Caudate nucleus (tissue), 63 donors: ENCODE measurements at places on chromosomes 5 and 9.

DNA sequence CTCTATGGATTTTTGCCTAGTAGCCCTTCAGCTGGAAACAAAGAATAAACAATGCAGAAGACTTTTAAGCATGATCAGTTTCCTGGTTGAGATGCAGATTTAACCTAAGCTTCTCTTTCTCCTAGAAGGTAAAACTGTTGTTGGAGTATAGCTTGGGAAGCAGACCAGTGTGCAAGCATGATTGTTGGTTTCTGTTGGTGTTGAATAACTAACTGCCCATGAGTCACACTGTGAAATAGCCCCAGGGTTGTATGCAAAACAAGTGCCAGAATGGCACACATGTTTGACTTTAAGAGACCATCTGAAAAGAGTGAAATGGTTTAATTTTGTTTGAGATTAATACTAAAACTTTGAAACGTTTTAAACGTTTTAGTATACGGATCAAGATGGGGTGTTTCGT lies 227.1 kb downstream of the ARHGEF28 start:
- DNase-seq: no peak

- no peak for DNase-seq
These were observed 91.1 kb upstream of the PLPPR1 start for GRCh38 chr9:100937382-100937781.

DNA sequence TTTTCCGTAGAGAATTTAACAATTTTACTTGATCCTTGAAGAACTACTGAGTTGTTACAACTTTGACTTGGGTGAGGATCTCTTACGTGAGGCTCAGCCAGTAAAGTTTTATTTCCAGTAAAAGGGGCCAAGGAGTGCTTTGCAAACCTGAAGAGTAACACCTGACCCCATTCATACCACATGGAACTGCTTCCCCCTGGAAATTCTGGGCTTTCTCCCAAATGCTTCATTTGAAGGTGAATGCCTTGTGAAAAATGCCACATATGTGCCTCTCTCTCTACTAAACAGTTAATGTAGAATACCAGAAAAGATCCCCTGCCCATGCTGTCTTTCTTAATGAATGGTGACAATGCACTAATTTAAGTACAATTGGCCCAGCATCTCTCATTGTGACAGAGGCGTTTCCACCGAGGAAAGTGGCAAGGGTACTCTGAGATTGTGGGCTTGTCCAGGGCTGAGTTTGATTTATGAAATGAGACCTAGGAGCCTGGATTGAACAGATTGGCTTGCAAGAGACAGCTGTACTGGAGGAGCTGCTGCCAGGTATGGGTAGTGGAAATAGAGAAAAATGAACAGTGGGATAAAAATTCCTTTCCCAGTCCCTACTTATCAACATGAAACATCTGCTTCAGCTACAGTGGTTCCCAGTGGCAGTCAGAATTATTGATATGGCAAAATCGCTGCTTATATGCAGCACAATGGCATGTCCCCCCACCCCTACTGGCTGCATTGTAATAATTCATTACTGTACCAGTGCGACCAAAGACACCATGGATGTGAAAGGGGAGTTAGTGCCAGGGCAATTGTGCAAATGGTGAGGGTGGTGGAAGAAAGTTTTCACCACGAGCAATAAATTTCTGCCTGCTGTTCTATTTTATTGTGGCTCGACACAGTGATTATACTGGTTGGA lies 843.7 kb upstream of the WWC1 start:
- no peak for DNase-seq

DNA sequence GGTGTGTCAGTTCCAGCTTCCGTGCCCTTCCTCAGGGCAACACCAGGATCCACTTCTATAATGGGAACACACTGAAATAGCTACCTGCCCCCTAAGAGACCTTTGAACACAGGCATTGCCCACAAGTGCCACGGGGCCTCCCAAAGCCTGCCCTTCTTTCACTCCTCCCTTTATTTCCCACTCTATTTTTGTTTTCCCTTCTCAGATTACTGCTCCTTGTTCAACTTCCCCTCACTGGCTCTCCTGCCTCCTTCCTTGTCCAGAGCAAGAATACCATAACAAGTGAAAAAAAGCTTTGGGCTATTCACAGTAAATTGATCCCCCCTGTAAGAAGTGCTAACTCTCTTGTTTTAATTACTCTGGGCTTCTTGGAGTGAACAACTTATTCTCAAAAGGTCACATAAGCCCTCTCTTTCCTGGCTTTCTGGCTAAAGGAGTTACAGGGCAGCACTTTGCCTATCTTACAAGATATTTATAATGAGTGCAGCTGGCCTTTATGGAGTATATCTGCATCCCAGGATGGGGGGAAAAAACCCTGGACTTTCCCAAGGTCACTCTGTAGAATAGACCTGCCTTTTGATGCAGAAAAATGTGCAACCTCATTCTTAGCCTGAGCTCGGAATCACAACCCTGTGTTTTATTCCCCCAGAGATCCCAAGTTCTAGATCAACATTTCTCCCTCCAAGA lies 11.3 kb downstream of the CTXN3 start:
- no peak for DNase-seq

DNA sequence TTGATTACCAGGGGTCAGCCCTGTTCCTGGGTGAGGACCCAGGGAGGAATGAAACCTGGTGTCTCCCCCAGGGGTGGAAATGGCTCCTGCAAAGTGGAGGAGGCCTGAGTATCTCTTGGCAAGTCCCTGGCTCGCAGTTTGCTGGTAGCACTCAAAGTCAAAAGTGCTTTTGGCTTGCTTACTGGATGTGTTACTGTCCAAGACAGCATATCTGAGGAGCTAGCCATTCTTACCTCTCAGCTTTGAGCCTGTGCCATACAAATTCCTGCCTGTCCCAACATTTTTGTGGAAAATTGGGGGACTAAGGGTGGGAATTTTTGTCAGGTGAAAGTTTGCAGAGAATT lies 9.9 kb downstream of the ZNF618 start:
- no peak for DNase-seq

- DNase-seq: no peak
These were observed 694.3 kb downstream of the BRINP1 start for GRCh38 chr9:118674942-118675341.

- no peak for DNase-seq
These were observed 530 bp downstream of the RAPGEF1 start for GRCh38 chr9:131739133-131739958.

- DNase-seq: no peak
These were observed 586.3 kb downstream of the PTPRD start for GRCh38 chr9:10026443-10026984.

- no peak for DNase-seq
These were observed 4.5 kb downstream of the EGR1 start for GRCh38 chr5:138469540-138470321.

DNA sequence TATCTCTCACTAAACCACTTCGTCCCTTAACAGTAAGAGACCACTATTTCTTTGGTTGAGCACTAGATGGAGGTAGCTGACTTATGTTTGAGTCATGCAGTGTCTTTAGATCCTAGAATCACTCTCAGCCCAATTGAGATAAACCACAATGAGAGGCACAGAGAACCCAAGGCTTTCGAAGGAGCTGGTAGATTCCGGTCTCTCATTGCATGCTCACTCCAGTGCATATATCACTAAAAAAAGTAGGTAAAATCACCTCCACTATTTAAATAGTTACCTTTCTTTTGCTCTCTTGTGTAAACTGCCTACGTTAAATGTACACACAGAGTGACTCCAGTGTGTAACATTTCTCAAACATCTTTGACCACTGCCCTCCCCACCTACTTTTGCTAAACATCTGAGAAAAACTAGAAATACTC lies 27.6 kb downstream of the ACTL7A start:
- no peak for DNase-seq

GRCh38 chr5:122755783-122756182 lies 19.1 kb upstream of the SNX2 start:
- DNase-seq: no peak

GRCh38 chr5:1919750-1920149 lies 37.0 kb upstream of the IRX4 start:
- no peak for DNase-seq

DNA sequence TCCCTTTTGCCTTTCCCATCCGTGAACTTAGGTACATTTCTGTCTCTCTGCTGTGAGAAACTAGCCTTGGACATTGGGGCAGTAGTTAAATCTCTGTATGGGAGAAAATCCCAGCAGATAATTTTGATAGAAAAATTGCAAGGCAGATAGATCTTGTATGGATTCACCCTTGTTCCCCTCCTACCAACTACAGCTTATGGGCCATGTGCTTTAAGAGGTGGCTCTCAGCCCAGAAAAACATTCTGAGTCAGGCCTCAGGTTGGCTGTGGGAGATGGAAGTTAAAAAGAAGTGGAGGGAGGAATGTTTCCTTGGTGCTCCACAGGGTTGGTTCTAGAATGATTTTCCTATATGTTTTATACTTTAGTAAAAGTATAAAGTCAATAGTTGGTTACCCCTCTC lies 1.4 kb upstream of the KDM3B start:
- DNase-seq: no peak
